RPMI7951 (cell line): ENCODE measurements at places on chromosomes 12 and 14. TPM values are rescaled to one million over a fixed set of nuclear protein-coding genes. Genes with fewer than 3 reads are reported as not detected.

GRCh38 chr12:66942741-66943465 is 264.0 kb upstream of the GRIP1 start:
- no peak for DNase-seq

DNA sequence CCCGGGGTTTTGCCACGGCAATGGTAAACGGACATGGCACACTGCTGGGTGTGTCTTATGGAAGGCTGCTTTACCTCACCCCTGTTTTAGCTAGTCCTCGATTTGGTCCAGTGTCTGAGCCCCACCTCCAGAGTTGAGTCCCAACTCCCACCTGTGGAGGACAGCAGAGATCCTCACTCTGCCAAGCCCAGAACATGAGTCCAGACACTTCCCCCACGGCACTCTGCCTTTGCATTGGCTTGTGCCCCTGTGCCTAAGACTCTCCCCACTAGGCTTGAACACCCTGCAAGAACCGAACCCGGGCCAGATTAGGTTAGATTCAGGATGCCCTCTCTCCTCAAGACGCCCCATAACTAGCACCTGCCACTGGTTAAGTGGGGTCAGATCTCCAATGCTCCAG is 59.8 kb upstream of the C14orf180 start:
- DNase-seq: no peak

DNA sequence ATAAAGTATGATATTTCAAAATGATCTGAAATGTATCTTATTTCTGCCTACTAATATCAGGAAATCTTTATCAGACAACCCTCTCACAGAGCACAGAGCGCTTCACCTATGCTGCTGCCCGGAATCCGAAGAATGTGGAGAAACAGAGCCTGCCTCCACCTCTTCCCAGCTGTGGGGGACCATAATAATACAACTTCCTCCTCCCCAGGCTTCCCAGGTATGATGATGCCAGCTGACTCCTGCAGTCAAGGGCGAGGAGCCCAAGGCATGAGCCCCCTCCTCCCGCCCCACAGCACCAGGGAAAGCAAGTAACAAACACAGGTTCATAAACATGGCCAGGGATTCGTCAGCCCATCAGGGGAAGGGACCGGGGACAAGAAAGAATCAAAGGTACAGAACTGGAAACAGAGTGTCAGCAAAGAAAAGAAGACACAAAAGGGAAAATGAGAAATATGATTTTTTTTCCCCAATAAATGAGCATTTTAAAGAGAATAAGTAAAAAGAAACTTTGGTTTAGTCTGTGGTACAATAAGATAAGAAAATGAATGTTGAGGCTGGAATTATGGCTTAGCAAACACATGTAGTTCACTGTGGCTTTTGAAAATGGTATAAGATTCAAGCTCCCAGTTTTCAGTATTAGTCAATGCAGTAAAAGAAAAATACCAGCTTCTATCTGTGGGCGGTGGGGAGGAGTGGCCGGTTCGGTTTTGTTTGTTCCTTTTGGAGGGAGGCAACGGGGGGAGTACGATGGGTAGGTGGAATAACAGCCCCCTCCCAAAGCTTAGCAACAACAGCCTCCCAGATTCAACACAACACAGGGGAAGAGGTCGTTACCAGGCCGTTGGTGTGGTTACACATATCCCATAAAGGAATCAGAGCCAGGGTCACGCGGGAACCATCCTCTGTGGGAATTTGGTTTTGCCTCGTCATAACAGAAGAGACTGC is 68.3 kb downstream of the SETD3 start:
- no peak for DNase-seq

- DNase-seq: no peak
These were observed 137.3 kb downstream of the SUDS3 start for GRCh38 chr12:118513611-118514010.

Gene TMED8
- total RNA-seq: 7.3 and 7.4 TPM in 2 replicates

Gene PTPRR
- 9.0 and 9.4 TPM in 2 replicates for total RNA-seq

Gene FAM186B
- 0.29 TPM in 1 of 2 replicates, not detected in the other for total RNA-seq

GRCh38 chr12:114751712-114752111 is 67.7 kb upstream of the TBX3 start:
- no peak for DNase-seq

- peak; percentile 80 for DNase-seq
These were observed 34.2 kb upstream of the MAP1LC3B2 start for GRCh38 chr12:116524964-116525379.

DNA sequence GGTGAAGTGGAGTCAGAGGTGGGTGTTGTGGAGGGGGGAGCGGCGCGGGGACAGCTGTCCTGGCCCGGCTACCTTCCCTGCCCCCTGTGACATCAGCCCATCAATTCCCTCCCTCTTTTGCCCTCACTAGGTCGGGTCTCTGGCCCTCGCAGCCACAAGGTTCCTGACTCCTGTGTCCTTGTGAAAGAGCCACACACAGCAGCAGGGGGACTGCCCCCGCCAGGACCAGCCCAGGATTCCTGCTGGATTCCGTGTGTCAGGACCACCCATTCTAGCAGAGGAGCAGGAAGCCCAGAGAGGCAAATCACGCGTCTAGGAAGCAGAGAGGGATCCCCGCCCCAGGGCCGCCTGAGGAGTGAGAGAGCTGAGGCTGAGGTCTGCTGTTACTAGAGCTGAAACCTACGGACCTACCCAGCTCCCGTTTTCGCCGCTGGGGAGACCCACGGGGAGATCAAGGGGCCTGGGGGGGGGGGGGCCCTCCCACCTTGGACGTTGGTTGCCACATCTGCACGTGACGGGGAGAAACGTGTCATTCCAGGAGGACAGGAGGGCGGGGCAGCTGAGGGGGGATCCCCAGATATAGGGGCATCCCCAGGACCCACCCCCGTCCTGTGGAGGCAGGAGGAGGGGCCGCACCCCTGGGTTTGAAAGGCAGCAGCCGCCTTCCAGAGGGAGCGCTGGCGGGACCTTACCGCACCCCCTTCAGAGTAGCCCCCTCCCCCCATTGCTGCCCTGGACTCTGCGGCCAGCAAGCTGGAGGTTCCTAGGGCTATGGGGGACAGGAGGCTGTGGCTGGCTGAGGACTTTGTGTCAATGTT is 12.5 kb upstream of the INF2 start:
- DNase-seq: no peak

DNA sequence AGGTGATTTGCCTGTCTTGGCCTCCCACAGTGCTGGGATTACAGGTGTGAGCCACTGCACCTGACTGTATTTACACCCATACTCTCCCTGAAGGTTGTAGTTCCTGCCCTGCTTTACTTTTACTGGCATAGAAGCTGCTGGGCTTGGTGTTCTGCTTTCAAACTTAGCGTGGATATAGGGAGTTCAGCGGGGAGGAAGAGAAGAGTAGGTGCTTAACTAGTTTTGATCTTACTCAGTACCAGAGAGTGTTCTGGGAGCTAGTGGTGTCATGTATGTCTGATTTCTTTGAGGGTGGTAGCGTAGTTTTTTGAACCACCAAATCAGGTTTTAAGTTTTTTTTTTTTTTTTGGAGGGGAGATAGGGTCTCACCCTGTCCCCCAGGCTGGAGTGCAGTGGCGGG is 13.8 kb downstream of the RCOR1 start:
- no peak for DNase-seq

Gene BMP4
- total RNA-seq: 76.8 and 77.1 TPM in 2 replicates

Gene SLC39A5
- 0.36 TPM in 1 of 2 replicates, not detected in the other for total RNA-seq

DNA sequence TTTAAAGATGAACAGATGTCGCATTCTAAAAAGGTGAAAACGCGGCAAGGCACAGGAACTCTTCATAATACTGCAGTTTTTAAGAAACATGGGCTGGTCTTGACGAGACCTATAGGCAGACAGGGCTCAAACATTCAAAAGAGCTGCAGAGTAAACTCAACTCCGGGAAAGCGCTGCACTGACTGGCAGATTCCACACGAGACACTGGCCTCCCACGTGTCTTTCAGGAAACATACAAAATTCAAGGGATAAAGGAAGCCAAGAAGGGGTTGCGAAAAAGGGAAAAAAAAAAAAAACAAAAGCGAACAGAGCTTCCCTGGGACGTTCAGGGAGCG is 614 bp upstream of the ARF6 start:
- peak; percentile 80 for DNase-seq

- DNase-seq: no peak
These were observed 114.8 kb upstream of the FOXN3 start for GRCh38 chr14:89531661-89532335.

Gene SRRM4
- not detected in 2 replicates for total RNA-seq

Gene RBM19
- 9.7 and 12.5 TPM in 2 replicates for total RNA-seq

DNA sequence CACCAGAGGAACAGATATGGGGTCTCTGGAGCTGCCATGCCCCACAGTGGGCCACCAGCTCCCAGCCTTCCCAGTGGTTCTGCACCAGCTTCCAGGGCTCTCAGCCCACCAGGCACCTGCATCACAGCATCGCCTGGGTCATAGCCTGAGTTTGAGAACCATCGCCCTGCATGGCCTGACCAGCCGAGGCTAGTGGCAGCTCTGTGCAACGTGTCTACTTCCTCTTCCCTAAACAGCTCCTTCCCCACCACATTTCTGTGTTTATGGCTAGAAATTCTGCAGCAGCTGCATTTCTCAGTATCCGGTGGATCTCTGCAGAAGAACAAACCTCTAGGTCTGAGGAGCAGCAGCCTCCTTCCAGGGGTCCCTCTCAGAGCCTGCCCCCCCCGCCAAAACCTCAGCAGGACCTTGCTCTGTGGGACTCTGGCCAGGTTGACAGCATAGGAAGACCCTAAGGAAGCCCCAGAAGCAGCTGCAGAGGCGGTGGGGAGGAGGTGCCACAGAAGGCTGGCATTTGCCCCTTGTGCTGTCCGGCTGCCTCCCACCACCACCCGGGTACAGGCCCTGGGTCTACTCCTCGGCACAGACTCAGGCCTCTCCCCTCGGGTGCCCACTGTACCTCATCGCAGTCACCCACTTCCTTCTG is 47.7 kb downstream of the PSMA6 start:
- no peak for DNase-seq

DNA sequence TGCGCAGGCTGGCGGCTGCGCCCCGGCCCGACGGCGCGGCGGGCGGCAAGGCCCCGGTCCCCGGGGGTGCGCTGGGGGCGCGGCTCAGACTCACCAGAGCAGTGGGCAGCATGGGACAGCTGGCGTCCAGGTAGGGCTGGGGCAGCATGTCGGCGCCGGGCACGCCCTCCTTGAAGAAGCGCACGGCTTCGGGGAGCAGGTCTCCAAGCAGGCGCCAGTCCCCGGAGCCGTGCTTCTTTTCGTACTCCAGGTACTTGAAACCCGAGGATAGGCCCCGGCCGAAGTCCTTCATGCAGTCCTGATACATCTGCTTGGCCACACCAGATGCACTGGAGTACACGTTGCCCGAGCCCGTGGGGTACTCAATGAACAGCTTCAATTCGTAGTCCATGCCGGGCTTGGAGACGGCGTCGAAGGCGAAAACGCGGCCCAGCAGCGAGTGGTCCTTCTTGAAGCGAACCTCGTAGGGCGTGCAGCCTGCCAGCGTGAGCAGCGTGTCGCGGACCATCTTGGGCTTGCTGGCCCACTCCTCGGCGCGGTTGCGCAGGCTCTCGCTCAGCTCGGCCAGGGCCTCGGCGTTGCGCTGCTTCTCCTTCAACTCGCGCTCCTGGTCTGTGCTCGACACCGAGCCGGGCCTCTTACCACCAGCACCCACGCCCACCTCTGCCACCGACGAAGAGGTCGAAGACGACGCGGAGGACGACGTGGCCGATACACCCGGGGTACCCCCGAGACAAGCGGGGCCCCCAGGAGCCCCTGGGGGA is 2.2 kb downstream of the IRF2BPL start:
- no peak for DNase-seq

DNA sequence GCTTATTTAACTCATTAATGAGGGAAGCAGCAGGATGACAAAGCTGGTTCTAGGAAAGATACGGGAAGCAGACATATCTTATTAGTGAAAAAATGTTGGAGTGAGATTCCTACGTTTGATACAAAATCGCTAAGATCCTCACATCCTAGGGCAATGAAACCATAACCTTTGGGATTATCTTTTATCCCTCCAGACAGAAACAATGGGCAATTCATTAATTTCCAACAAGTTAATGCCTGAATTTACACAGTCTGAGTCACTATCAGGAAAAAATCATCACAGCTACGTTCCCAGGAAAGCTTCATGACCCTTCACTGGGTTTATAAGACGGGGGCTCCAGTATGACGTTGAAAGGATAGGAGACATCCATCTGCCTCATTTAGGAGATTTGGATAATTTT is 45.0 kb downstream of the SLC24A4 start:
- no peak for DNase-seq

GRCh38 chr14:75738192-75738591 is 77.1 kb downstream of the TTLL5 start:
- DNase-seq: no peak

- DNase-seq: no peak
These were observed 8.5 kb upstream of the MDM1 start for GRCh38 chr12:68340404-68341270.

DNA sequence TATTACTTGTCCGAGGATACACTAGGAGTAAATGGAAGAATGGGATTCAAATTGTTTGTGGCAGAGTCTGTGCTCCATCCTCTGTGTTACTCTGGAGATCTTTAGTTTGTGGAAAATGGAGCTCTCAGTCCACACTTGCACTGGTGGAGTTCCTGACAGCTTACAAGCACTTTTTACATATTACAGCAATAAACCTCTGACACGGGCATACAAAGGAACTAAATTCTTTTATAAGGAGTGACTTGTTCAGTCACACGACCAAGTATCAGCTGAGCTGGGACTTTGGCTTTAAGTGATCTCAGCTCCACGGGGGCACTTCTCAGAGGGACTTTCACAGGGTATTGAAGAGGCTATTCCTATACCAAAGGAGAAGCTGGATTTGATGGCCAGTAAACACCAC is 417.5 kb downstream of the LRIG3 start:
- DNase-seq: no peak

Gene MIS18BP1
- 42.4 and 51.2 TPM in 2 replicates for total RNA-seq

- DNase-seq: no peak
These were observed 1.0 kb downstream of the SH2B3 start for GRCh38 chr12:111406474-111407376.

DNA sequence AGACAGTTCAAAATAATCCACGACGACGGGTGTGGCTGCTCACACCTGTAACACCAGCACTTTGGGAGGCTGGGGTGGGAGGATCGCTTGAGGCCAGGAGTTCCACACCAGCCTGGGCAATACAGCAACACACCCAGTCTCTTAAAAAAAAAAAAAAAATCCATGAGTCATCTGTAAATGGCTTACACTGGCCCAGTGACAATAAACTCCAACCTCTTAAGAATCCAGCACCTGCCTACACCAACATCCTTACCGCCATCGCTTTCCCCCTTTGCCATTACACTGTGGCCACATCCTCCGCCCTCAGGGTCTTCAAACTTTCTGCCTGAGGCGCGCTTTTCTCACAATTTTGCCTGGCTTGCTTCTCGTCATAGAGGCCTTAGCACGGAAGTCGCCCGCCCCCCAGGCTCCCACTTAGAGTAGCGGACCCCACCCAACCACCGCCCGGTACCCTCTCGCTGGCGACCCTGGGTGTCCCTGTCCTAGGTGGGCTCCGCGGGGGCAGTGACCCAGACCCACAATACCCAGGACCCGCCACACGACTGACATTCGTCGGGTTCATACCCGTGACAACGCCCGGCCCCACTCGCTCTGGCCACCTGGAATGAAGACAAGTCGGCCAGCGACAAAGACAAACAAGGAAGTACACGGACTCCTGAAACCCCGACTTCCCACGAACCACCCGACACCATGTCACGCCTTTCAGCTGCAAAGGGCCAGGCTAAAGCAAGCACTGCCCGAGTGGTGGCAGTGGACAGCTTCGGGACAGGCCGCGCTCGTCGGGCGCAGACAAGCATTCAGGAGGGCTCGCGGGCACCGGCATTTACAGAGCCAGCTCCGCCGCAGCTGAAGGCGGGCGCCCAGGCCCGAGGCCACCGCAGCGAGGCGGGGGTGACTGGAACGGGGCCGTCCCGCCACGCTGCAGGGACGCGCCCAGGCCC is 636 bp downstream of the GOLGA3 start:
- DNase-seq: peak; percentile 65
